Caco-2 (cell line): ENCODE measurements at places on chromosomes 16 and 17. TPM values are rescaled to one million over a fixed set of nuclear protein-coding genes. Genes with fewer than 3 reads are reported as not detected.
A peak's percentile ranks its signal among the peaks of the same experiment; 100 is the strongest.

The SCNN1B gene
- total RNA-seq: not detected in 2 replicates

The UMOD gene
- total RNA-seq: not detected in 2 replicates

The CCL11 gene
- not detected in 2 replicates for total RNA-seq

The KLHL36 gene
- total RNA-seq: 67.6 and 70.2 TPM in 2 replicates

The SYT17 gene
- 4.2 and 4.6 TPM in 2 replicates for total RNA-seq

The IGF2BP1 gene
- total RNA-seq: 583 and 601 TPM in 2 replicates

GRCh38 chr17:21199856-21200255 lies 14.1 kb downstream of the TMEM11 start:
- H3K4me3 ChIP-seq: no peak overlapping the region
- no peaks in the 10 kb centered on the region for H3K27me3 ChIP-seq
- H3K4me1 ChIP-seq: no peaks in the 10 kb centered on the region
- DNase-seq: no peak

DNA sequence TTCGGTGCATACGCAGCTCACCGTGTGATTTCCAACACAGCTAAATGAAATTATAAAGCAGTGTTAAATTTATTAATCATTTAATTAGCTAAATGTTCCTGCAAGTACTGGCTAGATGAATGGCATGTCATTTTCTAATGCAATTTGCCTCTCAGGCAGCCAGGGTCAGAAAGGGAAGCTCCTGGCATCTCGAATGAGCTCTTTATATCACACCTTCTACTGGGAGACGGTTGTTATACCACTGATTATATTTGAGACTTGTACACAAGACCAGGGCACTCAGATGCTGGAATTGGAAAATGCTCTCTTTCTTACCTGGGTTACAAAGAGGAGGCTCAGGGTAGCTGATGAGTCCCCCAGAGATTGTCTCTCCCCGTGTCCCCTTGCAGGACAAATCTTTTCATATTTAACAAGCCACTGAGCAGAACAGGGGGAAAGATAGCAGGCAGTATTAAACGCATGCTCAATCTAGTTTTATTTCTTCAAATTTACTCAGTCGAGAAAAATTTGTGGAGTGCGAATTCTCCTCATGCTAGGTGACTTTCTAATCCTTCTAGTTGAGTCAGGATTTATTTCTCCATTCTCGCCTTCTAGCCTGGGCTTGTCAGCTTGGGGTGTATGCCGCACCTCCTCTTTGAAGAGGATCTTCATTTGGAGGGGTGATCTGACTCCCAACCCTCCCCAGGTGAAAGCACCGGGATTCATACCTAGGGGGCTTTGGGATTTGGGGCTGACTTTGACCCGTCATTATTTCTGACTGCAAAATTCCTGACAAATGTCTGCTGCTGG lies 441.1 kb downstream of the MAF start:
- no peak overlapping the region for H3K27ac ChIP-seq
- DNase-seq: no peak
- no peak overlapping the region for H3K4me3 ChIP-seq

DNA sequence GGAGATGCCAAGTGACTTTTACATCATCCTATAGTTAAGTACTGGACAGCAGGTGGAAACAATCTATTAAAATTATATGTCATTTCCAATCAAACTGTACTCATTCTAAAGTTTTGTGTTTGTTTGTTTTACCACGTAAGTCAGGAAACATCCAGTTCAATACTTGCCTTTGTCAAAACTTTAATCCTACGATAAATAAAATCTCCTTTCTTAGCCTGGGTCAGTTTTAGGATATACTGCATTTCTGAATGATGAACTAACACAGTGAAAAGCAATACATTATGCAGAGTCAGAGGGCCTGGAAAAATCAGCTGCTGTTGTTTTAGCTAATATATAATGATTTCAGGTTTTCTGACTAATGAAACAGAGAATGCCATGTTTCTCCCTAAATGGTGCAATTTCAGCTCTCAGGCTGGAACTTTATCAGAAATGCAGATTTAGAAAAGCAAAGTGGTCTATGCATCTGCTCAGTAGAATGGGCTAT lies 756.4 kb downstream of the CDH11 start:
- no peaks in the 10 kb centered on the region for H3K36me3 ChIP-seq
- H3K4me3 ChIP-seq: no peak overlapping the region
- no peaks in the 10 kb centered on the region for H3K4me1 ChIP-seq
- H3K27me3 ChIP-seq: no peaks in the 10 kb centered on the region
- no peak overlapping the region for H3K27ac ChIP-seq

GRCh38 chr17:68567035-68567434 lies 34.1 kb downstream of the FAM20A start:
- no peaks in the 10 kb centered on the region for H3K27me3 ChIP-seq
- no peaks in the 10 kb centered on the region for H3K36me3 ChIP-seq
- peak; percentile 50 for DNase-seq
- peak overlapping the region; percentile 74 for H3K27ac ChIP-seq

- peak overlapping the region; percentile 78 for H3K27ac ChIP-seq
- peak; percentile 23 for DNase-seq
- no peaks in the 10 kb centered on the region for H3K27me3 ChIP-seq
- H3K36me3 ChIP-seq: peaks cover 1% of the 10 kb centered on the region; the same call in 1 of the 2 replicates
These were observed 14.9 kb upstream of the C16orf54 start for GRCh38 chr16:29760567-29761279.

GRCh38 chr16:65244787-65245186 lies 122.9 kb upstream of the CDH11 start:
- no peaks in the 10 kb centered on the region for H3K36me3 ChIP-seq
- no peaks in the 10 kb centered on the region for H3K4me1 ChIP-seq
- H3K4me3 ChIP-seq: no peak overlapping the region
- H3K27me3 ChIP-seq: no peaks in the 10 kb centered on the region

GRCh38 chr16:72884573-72884972 lies 163.4 kb downstream of the ZFHX3 start:
- no peak overlapping the region for H3K4me3 ChIP-seq
- no peak for DNase-seq
- H3K4me1 ChIP-seq: no peaks in the 10 kb centered on the region; the same call in 1 of the 2 replicates
- H3K36me3 ChIP-seq: peaks cover 3% of the 10 kb centered on the region; the same call in 1 of the 2 replicates
- no peaks in the 10 kb centered on the region for H3K27me3 ChIP-seq
- H3K27ac ChIP-seq: no peak overlapping the region

DNA sequence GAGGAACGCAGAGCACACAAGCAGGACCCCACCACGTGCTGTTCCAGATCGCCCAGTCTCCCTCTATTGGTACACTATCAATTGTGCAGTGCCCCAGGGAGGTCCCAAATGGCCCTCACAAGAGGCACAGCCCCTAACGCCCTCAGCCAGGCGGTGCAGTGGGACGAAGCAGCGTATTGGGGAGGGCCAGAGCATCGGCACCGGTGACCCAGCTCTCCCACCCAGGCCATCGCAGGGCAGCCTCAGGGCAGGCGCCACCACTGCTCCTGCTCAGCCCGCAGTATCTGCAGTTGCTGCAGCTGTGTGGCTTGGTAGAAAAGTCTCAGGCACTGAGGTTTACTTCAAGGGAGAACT lies 5.9 kb upstream of the FAAP100 start:
- DNase-seq: no peak
- H3K27ac ChIP-seq: peak overlapping the region; percentile 1
- peaks cover 18% of the 10 kb centered on the region for H3K4me1 ChIP-seq
- H3K4me3 ChIP-seq: no peak overlapping the region
- H3K36me3 ChIP-seq: peaks cover 1% of the 10 kb centered on the region
- H3K27me3 ChIP-seq: no peaks in the 10 kb centered on the region

DNA sequence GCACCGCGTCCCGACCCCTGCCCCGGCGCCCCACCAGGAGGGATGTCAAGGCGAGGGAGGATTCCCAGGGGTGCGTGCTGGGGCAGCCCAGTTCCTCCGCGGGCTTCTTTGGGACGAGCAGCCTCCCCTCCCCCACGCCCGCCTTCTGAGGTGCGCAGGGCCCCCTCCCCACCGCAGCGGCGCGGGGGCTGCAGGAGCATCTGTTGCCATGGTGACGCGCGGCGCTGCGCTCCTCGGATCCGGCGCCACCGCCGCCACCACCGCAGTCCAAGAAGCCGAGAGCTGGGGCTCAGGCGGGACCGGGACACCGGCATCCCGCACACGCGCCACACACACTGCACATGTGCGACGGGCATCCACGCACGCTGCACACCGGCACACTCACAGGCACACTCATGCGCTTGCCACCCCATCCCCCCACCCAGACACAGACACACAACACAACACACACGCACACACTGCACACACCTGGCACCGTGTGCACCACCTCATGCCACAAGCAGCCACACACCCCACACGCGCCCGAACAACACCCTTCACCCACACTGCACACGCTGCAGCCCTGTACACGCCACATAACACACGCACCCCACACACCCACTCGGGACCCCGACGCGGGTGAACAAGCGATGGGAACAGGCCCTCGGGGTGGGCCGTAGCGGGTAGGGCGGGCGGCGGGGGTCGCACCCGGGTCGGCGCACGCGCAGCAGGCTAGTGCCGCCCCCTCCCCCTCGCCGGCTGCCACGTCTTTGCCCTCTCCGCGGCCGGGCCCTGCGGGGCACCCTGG lies 17.0 kb downstream of the ENPP7 start:
- H3K27ac ChIP-seq: no peak overlapping the region
- no peaks in the 10 kb centered on the region for H3K27me3 ChIP-seq
- no peaks in the 10 kb centered on the region for H3K36me3 ChIP-seq
- H3K4me3 ChIP-seq: no peak overlapping the region

DNA sequence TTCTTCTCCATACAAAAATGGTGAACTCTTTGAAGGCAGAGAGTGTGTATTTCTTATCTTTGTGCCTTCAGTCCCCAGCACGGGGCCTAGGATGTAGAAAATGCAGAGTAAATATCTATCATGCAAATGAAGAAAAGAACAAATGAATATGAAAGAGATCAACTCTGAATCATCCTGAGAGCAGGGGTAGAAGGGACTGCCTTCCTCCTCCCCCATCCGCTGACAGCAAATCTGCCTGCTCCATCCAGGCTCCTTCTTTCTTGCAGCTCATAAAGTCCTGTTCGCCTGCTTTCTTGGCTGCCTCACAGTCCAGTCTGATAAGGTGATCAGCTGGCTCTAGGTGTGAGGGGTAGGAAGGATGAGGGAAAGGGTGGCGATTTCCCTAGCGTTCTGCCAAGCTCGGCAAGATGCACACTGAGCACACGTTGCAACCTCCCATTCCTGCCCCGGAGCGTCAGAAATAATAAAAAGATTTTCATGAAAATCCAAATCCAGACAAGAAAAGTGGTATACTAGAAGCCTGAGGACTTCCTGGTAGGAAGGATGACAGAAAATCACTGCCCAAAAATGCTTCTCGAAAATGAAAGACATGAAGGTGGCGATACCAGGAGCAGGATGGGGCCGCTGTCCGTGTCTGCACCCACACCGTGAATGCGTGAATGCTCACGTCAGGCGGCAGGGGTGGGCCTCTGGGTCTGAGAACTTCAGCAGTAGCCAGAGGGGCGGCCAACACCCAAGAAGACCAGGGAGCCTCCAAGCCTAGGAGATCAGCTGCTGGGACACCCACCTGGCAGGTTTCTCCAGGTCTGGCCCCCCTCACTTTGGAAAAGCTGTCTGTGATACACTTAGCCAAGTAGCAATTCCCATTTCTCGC lies 67.1 kb downstream of the VPS53 start:
- H3K27me3 ChIP-seq: no peaks in the 10 kb centered on the region
- H3K36me3 ChIP-seq: no peaks in the 10 kb centered on the region
- H3K27ac ChIP-seq: no peak overlapping the region
- no peak for DNase-seq
- no peak overlapping the region for H3K4me3 ChIP-seq

DNA sequence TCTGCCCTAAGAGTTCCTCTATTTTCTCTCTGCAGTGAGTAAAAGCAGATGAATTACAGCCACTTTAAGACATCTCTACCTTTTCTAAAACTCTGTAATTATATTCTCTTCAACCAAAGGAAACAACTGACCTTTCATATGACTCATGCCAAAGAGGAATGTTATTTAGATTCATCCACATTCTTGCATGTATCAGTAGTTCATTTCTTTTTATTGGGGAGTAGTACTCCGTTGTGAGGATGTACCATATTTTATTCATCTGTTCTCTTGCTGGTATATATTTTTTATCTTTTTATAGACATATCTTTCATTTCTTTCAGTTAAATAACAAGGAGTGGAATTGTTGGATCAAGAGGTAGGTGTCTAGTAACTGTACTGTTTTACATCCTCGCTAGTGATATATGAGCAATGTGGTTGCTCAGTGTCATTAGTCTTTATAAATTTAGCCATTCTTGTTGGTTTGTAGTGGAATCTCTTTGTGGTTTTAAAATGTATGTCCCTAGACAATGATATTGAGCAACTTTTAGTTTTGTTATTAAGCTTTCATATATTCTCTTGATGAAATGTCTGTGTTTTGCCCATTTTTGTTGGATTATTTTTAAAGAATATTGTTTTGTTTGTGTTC lies 7.8 kb upstream of the MYH8 start:
- H3K36me3 ChIP-seq: no peaks in the 10 kb centered on the region
- H3K4me3 ChIP-seq: no peak overlapping the region
- no peak for DNase-seq
- no peaks in the 10 kb centered on the region for H3K4me1 ChIP-seq
- no peak overlapping the region for H3K27ac ChIP-seq
- H3K27me3 ChIP-seq: no peaks in the 10 kb centered on the region

GRCh38 chr16:67549240-67549639 lies 13.1 kb upstream of the CTCF start:
- no peak overlapping the region for H3K4me3 ChIP-seq
- no peak for DNase-seq
- no peaks in the 10 kb centered on the region; the same call in 1 of the 2 replicates for H3K36me3 ChIP-seq
- no peak overlapping the region for H3K27ac ChIP-seq
- H3K4me1 ChIP-seq: no peaks in the 10 kb centered on the region

DNA sequence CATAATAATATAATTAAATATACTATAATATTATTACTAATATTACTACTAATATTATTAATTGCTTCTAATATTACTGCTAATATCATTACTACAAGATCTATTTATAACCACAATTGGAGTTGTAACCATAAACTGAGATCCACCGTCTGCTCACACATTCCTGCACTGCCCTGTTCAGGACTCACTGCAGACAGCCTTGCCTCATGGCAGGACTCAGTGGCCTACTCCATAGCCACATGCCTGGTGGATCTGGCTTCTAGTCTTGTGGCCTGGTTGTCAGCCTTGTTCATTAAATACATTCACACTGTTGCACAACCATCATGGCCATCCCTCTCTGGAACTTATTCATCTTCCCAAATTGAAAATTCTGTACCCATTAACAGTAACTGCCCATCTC lies 48.0 kb downstream of the SRL start:
- H3K36me3 ChIP-seq: no peaks in the 10 kb centered on the region
- no peak for DNase-seq
- no peaks in the 10 kb centered on the region for H3K4me1 ChIP-seq
- no peaks in the 10 kb centered on the region for H3K27me3 ChIP-seq

DNA sequence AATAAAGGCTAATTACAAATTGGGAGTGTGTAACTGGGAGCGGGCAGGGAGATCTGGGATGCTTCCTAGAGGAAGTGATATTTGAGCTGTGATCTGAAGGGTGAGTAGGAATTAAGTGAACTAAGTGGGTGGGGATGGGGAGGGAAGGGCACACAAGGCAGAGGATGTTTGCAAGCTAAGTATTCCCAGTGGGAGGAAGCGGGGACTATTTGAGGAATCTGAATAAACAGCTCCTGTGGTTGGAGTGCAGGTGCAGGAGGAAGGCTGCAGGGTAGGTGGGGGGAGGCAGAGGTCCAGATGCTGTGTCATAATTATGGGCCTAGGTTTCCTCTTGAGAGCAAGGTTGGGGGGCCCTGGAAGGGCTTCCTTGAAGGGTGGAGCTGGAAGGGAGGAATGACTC lies 102.1 kb upstream of the HS3ST2 start:
- H3K4me1 ChIP-seq: no peaks in the 10 kb centered on the region
- DNase-seq: no peak
- H3K27ac ChIP-seq: no peak overlapping the region
- H3K36me3 ChIP-seq: no peaks in the 10 kb centered on the region
- no peaks in the 10 kb centered on the region for H3K27me3 ChIP-seq
- no peak overlapping the region for H3K4me3 ChIP-seq
